ENCODE measurements at places on chromosomes 4 and X.
A peak's percentile ranks its signal among the peaks of the same experiment; 100 is the strongest.

DNA sequence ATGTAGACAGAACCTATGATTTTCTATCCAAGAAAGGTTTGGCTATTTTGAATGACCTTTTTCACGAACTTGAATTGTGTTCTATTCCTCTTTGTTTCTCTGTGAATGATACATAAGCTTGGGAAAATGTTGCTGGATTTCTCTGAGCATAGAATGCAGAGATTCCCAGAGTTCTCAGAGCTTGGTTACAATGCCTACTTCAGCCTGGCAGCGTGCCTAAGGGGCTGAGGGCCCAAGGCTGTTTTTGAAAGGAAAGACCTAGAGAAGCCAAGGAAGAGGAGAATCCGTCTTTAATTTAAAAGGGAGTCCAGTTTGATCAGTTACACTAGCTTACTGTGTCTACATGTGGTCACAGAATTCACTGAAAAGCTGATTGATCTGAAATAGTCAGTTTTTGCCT is 55.3 kb upstream of the CXorf51B start:
- no peak for DNase-seq

DNA sequence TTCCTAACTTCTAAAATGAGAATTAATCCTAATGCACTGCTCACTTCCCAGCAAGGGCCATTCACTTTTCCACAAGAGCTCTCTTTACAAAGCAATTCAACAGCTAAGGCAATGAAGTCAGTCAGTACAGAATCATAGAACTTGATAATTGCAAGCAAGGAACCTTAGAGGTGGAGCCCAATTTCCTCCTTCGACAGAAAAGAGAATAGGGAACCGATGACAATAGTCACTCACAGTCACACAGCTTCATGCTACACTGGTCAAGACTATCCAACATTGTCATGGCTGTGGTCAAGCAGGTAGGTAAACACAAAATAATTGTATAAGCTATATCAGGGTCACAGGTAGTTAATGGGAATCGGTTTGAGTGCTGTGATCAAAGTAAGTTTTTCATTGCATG is 90.0 kb downstream of the ELOVL6 start:
- DNase-seq, result peak; percentile 18

DNA sequence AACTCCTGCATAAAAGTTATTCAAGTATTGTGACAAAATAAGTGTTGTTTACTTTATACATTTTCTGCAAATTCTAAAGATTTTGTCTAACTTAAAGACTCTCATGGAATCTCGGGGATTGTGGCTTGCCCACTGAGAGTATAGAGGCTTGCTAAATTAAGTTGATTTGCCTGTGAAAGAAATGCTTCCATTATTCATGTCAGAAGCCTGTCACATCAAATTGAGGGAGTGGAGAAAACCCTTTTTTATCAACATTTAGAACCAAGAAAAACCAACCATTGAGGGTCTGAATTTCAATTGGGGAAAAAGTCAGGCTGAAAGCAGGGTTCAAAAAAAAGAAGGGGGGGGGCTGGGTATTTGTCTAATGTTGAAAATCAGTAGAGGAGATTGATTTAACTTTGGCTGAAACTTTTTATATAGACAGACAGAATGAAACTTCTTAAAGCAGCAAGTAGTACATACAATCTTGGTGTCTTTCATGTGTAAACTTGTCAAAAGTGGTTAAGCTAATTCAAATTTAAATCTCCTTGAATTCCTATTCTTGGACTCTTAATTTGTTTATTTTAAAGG is 144.8 kb upstream of the CXorf66 start:
- DNase-seq, result no peak

DNA sequence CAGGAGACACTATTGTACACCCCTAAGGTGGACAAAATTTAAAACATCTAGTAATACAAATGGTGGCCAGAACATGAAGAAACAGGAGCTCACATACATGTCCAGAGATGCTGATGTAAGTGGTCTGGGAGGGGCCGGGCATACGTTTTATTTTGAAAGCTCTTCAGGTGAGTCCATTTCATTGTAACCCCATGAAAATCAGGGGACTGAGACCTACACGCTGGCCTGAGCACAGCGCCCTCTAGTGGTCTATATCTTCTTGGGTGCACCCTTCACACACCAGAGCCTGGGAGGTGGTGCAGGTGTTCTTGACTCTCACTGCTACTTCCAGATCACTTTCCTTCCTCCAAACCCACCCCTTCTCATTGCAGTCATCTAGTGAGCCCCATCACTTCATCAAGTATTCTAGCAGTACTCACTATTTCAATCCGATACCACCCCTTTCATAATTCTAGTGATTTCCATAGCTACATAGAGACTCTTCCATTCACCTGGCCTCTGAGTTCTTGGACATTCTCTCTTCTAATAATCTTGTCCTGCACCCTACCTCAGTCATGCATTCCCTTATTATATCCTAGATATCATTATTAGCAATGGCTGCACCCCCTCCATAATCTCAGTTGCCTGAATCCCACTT is 4.3 kb upstream of the TLR6 start:
- peak; percentile 68 for DNase-seq

DNA sequence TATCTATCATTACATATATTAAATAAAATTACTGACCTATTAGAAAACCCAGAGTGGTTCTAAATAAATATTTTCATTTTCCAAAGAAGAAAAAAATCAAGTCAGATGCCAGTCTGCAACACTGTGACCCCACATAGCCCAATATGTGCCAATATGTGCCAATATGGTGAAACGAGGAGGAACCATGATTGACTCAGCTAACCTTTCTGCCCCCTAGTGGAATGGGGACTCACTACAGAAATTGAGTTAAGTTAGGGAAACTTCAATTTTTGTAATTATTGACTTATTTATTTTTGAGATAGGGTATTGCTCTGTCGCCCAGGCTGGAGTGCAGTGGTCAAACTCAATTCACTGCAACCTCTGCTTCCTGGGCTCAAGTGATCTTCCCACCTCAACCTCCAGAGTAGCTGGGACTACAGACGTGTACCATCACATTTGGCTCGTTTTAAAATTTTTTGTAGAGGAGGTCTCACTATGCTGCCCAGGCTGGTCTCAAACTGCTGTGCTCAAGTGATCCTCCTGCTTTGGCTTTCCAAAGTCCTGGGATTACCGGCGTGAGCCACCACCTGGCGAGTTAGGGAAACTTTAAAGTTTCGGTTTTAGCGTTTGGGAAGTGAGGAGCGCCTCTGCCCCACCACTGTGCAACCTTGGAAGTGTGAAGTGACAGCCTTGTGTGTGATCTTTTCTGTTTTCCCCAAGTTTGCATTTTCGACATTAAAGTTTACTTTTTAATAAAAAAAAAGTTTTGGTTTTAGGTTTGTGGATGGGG is 116.8 kb upstream of the SHISA3 start:
- peak; percentile 70 for DNase-seq

- DNase-seq, result no peak
These were observed at the start of gene TMEM255A for GRCh38 chrX:120310861-120311726. TMEM255A (minus strand) TSS chrX:120311461; CDS start chrX:120311309, 152 bp downstream.

DNA sequence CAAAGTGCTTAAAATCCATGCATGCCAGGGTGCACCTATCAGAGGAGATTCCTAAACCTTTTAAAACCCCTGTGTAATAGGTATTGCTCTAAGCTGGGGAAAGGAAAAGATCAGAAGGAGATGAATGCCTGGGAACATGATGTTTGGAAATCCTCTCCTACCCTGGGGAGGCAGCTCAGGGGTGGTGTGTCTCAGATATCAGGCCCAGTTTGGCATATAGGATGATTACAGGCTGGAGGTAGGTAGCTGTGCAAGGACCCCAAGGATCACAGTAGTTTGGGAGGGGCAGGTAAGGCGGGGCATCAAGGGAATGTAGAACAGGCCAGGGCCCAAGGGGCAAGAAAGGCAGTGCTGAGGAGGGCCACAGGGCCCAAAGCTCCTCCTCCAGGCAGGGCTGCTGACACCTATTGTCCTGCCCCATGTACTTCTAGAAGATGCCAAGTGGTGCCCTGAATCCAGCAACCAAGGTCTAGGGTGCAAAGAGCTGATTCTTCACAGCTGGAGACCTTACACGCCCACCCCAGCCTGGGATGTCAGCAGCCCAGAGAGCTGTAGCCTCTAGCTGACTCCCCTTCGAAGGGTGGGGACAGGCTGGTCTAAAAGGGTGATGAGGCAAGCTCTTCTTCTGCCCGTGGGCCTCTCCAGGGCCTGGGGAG is 17.6 kb downstream of the SASH3 start:
- DNase-seq, result no peak

DNA sequence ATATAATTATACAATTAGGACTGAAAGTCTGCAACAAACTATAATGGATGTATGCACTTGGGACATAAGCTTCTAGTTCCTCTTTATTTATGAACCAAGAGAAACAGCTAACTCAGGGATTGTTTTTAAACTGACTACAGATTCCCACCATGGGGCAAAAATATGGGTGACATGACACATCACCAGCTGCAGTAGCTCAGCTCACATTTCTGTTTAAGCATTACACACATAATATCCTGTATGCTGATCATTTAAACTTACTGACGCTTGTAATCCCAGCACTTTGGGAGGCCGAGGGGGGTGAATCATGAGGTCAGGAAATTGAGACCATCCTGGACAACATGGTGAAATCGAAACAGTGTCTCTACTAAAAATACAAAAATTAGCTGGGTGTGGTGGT is 11.5 kb downstream of the FGB start:
- no peak for DNase-seq

GRCh38 chr4:109846395-109847098 is 1.4 kb upstream of the LRIT3 start:
- DNase-seq, result no peak

DNA sequence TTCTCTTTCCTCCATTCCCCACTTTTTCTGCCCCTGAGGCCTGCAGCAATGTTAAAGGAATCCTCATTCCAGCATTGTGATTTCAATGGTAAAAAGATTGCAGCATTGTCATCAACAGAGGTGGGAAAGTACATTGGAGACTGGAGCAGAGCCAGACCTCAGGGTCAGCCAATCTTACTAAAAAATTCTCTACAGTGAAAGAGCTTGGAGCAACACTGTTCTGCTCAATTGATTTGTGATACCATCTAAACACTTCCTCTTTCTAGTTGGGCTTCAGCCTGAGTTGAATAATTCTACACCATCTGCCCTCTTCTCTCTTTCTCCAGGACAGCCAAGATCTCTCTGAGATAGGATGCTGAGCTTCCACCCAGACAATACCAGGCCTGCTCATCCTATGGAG is 176.5 kb downstream of the AR start:
- DNase-seq, result peak; percentile 21

- no peak for DNase-seq
These were observed 5.5 kb downstream of the ELMOD2 start for GRCh38 chr4:140529434-140529833.

- DNase-seq, result peak; percentile 52
These were observed 14.9 kb upstream of the LOC101059915 start for GRCh38 chrX:71652405-71652804.

DNA sequence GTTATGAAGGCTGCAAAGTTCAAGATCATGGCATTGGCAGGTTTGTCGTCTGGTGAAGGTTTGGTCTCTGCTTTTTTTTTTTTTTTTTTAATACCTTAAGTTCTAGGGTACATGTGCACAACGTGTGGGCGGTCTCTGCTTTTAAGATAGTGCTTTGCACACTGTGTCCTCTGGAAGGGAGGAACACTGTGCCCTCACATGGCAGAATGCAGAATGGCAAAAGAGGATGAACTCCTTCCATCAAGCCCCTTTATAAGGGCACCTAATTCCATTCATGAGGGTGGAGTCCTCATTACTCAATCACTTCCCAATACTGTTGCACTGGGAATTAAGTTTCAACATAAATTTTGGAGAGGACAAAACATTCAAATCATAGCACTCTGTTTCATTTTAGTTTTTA is 101.4 kb downstream of the GLRA2 start:
- no peak for DNase-seq

DNA sequence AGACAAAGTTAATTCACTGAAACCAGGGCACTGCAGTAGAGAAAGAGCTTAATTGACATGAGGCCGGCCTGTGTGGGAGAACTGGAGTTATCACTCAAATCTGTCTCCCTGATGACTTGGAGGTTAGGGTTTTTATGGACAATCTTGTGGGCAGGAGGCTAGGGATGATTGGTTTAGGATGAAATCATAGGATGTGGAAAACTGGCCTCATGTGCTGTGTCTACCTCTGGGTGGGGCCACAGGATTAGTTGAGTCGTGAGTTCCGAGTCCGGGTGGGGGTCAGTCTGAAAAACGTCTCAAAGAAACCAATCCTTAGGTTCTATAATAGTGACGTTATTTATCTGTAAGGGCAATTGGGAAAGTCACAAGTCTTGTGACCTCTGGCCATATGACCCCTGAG is 68.1 kb downstream of the UCHL1 start:
- DNase-seq, result no peak

DNA sequence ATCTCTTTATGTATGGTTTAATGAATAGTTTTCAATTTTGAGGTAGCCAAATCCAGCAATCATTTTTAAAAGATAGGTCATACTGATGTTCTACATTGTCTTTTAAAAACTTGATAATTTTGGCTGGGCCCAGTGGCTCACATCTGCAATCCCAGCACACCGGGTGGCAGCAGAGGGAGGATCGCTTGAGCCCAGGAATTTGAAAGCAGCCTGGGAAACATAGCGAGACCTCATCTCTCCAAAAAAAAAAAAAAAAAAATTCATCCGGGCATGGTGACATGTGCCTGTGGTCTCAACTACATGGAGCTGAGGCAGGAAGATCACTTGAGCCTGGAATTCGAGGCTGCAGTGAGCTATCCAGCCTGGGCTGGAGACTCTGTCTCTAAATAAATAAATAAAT is 419.8 kb downstream of the GALNTL6 start:
- DNase-seq, result no peak

GRCh38 chrX:80511969-80512760 is 91.9 kb downstream of the TENT5D start:
- no peak for DNase-seq

DNA sequence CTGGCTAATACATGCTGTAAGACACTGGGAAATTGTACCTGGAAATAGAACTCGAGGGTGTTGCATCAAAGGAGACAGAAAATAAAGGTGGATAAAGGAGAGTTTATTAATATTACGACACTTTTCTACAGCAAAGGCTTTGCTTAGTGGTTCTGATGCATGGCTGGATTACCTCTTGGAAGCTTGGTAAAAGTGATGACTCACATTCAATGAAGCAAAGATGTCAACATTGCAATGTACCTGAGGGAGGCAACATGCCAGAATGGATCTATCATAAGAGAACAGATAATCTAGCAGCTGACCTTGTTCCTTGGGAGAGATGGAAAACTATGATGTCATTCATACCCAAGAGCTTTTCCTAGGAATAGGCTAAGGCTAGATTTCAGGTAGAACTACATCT is 735.1 kb upstream of the DIAPH2 start:
- no peak for DNase-seq

GRCh38 chrX:71366674-71367256 is 608 bp downstream of the TAF1 start:
- DNase-seq, result no peak

DNA sequence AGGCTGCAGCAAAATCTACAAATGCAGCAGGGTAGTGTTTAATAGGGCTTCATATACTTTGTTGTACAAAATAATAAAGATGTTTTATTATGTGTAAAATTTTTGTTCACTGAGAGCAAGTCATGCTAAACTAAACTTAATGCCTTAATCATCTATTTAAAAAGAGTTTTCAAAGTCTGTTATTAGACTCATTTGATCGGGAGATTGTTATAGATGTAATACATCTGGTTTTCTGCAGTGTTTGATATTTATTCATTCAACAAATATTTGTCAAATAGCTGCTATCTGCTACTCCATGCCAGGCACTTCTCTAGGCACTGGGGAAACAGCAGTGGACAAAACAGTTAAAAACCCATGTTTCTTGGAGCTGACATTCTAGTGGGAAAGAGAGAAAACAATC is 233.6 kb downstream of the FMR1NB start:
- no peak for DNase-seq

Measured in inflammatory macrophage (primary cell).